ENCODE measurements at places on chromosomes 3 and 15.

DNA sequence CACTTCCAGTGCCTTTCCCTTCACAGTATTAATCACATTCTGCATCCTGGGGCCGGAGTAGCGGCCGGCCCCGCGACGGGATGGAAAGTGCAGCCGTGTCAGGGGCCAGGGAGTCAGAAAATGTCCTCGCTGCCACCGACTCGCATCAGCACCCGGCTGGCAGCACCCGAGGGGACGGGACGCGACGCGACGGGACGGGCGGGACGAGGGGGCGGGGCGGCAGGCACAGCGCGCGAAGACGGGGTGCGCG lies 353 bp downstream of the ATG3 start:
- DNase-seq: peak; percentile 56

- DNase-seq: no peak
Measured at GRCh38 chr3:162719684-162720341, 1223.2 kb downstream of the OTOL1 start.

GRCh38 chr3:98657457-98657856 lies 64.0 kb upstream of the CPOX start:
- DNase-seq: peak; percentile 62

DNA sequence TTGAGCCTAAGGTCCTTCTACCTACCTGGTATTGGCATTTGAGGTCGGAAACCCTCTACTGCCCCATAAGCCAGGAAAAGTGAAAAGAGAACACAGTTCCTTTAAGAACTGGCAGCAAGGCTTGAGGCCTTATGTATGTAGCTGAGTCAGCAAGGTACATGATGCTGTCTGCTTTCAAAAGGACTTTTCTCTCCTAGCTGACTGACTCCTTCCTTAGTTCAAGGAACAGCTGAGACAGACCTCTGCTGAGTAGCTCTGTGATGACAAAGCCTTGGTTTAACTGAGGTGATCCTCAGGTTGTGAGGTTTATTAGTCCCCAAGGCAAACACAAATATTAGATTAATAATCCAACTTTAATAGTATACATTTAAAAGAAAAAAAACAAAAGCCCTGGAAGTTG lies 45.8 kb downstream of the ADPGK start:
- DNase-seq: no peak

- no peak for DNase-seq
Measured at GRCh38 chr3:71251156-71251775, 332.3 kb downstream of the FOXP1 start.

Data from HuH-7 (cell line).